ENCODE measurements at places on chromosomes 5 and 9.

DNA sequence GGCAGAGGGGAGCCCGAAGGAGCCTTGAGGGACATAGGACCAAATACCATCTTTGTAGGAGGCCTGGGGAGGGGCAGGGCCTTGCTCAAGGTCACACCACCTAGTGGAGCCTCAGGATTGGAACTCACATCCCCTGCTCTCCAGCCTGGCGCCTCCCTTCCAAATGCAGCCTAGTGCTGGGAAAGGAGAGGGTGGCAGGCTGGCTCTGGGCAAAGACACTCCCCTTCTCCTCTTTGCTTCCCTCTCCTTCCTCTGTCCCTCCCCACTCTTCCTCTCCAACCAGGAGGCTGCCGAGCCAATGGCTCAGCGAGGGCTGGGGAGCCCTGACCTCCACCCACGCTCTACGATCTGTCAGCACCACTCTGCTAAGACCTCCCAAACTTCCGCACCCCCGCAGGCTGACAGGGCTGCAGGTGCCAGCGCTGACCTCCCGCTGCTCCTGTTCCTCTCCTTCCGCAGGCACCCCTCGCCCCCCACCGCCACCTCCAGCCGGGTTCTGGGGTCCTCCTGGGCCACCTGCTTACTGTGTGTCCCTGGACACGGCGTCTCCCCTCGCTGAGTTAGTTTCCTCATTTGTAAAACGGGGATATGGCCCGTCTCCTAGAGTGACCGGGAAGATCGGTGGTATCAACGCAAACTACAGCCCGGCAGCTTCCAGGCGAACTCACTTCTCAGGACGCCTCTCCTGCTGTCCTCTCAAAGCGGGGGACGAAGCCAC is 52.9 kb downstream of the C9orf50 start:
- peak; percentile 62 for DNase-seq

- DNase-seq: no peak
Measured at GRCh38 chr9:6899274-6899673, 141.5 kb downstream of the KDM4C start.

DNA sequence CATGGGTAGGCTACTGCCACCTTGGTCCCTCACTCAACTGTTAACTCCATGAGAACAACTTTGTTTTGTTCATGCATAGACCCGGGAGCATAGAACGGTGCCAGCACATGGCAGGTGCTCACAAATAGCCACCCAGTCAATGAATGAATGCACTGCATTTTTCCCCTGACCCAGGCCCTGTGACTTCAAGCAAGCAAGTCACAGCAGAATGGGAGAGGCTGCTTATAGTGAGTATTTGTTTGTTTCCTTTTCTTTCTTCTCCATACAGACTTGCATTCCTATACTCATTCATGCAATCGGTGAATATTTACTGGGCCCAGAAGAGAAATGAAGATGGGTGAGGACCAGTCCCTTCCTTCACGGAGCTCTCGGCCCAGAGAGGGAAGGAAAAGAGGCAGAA is 62.0 kb downstream of the SHB start:
- DNase-seq: no peak

- DNase-seq: peak; percentile 19
Measured at GRCh38 chr9:38621434-38622287, 1.3 kb upstream of the ANKRD18A start.

DNA sequence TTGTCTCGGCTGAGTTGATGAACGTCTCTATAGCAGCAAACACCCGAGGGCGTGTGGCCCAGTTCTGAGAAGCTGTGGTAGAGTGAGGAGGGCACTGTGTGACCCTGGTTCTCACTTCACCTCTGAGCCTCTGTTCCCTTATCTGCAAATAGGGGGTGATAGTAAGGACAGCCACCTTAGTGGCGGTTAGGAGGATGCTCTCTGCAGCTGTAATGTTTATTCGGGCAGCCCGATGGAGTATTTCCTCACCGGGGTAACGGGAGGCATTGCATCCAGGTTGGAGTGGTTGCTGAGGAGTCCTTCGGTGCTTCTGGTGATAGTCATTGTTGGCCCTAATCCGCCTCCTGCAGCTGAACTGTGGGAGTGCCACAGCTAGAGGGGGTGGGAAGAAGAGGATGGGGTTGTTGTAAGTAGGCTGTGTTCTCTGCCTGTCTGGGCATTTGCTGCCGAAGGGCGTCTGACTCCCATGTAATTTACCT is 13.9 kb downstream of the PRRC2B start:
- DNase-seq: peak; percentile 89

- no peak for DNase-seq
Measured at GRCh38 chr5:98489021-98489420, 284.4 kb upstream of the RGMB start.

- DNase-seq: no peak
Measured at GRCh38 chr5:94855543-94855942, 237.1 kb downstream of the SLF1 start.

DNA sequence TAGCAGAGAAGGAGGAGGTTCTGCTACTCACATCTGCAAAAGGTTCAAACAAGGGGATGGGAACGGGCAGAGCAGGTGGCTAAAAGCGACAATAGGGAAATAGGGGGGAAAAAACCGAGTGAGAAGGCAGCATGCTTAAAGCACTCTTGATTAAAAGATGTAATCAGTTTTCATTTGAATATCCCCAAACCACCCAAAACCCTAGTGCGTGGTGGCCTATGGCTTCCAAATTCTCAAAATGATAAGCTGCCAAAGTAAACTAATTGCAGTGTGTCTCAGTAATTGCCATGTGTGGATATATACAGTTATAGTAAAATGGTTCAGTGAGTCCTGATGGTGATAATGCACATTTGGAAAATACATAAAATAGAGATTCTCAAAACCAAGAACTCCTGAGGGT is 315.2 kb upstream of the RFX3 start:
- no peak for DNase-seq

GRCh38 chr9:130268521-130269211 is 3.1 kb downstream of the HMCN2 start:
- peak; percentile 54 for DNase-seq

DNA sequence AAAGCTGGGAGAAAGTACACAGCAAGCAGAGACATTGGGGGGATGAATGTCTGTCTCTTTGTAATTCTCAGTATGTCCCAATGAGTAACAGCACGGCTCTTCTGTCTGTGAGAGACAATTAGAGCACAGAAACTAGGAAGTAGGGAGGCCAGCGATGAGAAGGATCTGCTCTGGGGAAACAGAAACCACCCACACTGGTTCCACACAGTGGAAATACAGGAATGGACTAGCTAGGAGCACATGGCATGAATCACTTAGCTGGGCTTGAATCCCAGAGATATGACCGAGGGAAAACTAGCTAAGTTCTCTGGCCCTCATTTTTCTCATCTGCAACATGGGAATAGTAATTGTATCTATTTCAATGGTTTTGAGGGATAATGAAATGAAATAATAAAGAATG is 895.9 kb downstream of the TLE4 start:
- peak; percentile 8 for DNase-seq

DNA sequence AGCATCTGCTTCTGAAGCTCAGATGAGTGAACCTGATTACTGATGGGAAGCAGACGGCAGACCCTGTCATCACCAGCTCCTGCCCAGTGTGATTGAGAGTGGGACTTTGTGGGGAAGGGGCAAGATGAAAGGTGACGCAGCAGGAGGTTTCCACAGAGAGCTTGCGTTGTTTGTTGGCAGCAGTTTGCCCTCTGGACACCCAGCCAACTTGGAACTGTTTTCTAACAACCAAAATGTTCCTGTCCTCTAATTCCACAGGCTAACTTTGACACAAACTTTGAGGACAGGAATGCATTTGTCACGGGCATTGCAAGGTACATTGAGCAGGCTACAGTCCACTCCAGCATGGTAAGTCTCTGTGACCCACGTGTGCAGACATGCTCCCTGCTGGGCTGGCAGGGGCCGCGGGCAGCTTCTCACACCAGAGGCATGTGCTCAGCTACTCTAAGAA is 20.9 kb downstream of the CYFIP2 start:
- no peak for DNase-seq

DNA sequence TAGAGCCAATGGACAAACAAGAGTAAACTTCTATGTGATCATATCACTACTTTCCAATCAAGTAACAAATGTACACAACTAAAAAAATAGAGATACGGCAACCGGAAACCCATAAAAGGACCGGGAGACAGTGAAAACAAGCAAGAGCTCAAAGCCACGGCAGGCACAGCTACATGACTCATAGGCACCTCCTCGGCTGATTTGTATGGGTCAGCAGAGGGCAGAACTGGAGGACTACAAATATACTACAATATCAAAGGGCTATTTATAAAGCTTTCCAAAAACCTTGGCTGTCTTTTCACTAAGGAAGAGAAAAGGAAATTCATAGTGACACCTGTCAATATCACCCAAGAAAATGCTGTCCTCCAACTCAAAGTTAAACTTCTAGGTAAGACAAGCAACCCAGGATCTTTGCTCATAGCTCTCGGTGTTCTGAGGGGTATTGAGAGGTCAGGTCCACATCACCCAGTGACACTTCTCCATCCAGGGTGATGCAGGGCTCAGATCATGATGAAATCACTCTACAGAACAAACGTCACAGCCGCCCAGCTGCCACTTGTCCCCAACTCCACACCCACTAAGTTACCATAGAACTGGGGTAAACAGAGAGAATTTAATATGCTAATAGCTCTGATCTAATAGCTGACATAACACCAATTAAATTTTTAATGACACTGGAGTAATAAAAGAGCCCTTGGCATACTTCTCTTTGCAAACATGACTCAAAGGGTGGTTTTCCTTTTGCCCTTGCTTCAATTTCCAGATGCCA is 41.3 kb downstream of the PFDN1 start:
- DNase-seq: peak; percentile 81

GRCh38 chr5:148820461-148821395 is 5.7 kb upstream of the ADRB2 start:
- DNase-seq: no peak
